ENCODE measurements at places on chromosomes 12 and 14. TPM values are rescaled to one million over a fixed set of nuclear protein-coding genes. Genes with fewer than 3 reads are reported as not detected.

APOLD1 gene
- total RNA-seq, result 5.1 TPM

SLCO1B1 gene
- total RNA-seq, result not detected

KRT79 gene
- total RNA-seq, result not detected

STRN3 gene
- 61.8 TPM for total RNA-seq

SYNE3 gene
- total RNA-seq, result 56.1 TPM

PIANP gene
- 2.1 TPM for total RNA-seq

MYF5 gene
- total RNA-seq, result not detected

CCDC175 gene
- total RNA-seq, result not detected

FSCB gene
- not detected for total RNA-seq

TOMM20L gene
- total RNA-seq, result not detected

BIN2 gene
- total RNA-seq, result not detected

GAS2L3 gene
- 24.5 TPM for total RNA-seq

AP1G2 gene
- total RNA-seq, result 15.6 TPM

PTPN21 gene
- total RNA-seq, result 16.0 TPM

Data from hair follicle dermal papilla cell (primary cell).